Cardiac ventricle fibroblast (primary cell): ENCODE measurements at places on chromosomes 2 and 18. TPM values are rescaled to one million over a fixed set of nuclear protein-coding genes. Genes with fewer than 3 reads are reported as not detected.

Gene TMEM163
- 0.06 TPM in 1 of 2 replicates, not detected in the other for total RNA-seq

Gene TUBA4B
- total RNA-seq, result not detected in 2 replicates

Gene RRM2
- 4.6 and 5.9 TPM in 2 replicates for total RNA-seq

Gene APLF
- total RNA-seq, result 3.0 and 4.6 TPM in 2 replicates

Gene AFF3
- 0.05 and 0.19 TPM in 2 replicates for total RNA-seq

Gene SLC38A11
- total RNA-seq, result not detected in 2 replicates

Gene ERLEC1
- total RNA-seq, result 53.9 and 60.6 TPM in 2 replicates

Gene LRP1B
- 0.37 and 0.49 TPM in 2 replicates for total RNA-seq

Gene IL36A
- not detected in 2 replicates for total RNA-seq

Gene DYNAP
- not detected in 2 replicates for total RNA-seq

Gene B3GNT7
- 0.12 TPM in 1 of 2 replicates, not detected in the other for total RNA-seq

Gene NRP2
- total RNA-seq, result 8.2 and 13.2 TPM in 2 replicates

Gene C18orf54
- total RNA-seq, result 1.9 and 2.2 TPM in 2 replicates

Gene FKBP1B
- 5.6 and 7.2 TPM in 2 replicates for total RNA-seq

Gene TYMS
- total RNA-seq, result 13.7 and 17.6 TPM in 2 replicates

Gene CMPK2
- total RNA-seq, result 0.31 and 3.2 TPM in 2 replicates

Gene GDF7
- under 0.01 TPM in 1 of 2 replicates, not detected in the other for total RNA-seq

Gene BCL11A
- 0.05 TPM in 1 of 2 replicates, not detected in the other for total RNA-seq

Gene LIMS3
- 7.2 and 7.3 TPM in 2 replicates for total RNA-seq

Gene KIF5C
- 0.05 and 0.25 TPM in 2 replicates for total RNA-seq

Gene NT5DC4
- 0.12 TPM in 1 of 2 replicates, not detected in the other for total RNA-seq

Gene CHMP1B
- 33.3 and 38.2 TPM in 2 replicates for total RNA-seq

Gene MEP1B
- total RNA-seq, result not detected in 2 replicates

Gene SCN3A
- not detected in 2 replicates for total RNA-seq

Gene FOXD4L1
- 0.15 TPM in 1 of 2 replicates, not detected in the other for total RNA-seq

Gene PIEZO2
- total RNA-seq, result 1.2 and 2.1 TPM in 2 replicates

Gene KCTD1
- 10.1 and 15.4 TPM in 2 replicates for total RNA-seq

Gene SFTPB
- total RNA-seq, result not detected in 2 replicates

Gene SERPINB7
- total RNA-seq, result 2.2 TPM in 1 of 2 replicates, not detected in the other

Gene C2orf78
- not detected in 2 replicates for total RNA-seq

Gene CD8B
- total RNA-seq, result not detected in 2 replicates

Gene SIX3
- not detected in 2 replicates for total RNA-seq

Gene AKAIN1
- not detected in 2 replicates for total RNA-seq

Gene MALL
- total RNA-seq, result 38.4 and 41.5 TPM in 2 replicates

Gene ATL2
- 26.7 and 33.7 TPM in 2 replicates for total RNA-seq

Gene CCDC150
- total RNA-seq, result 0.12 TPM in 1 of 2 replicates, not detected in the other
